Occipital lobe (tissue), 3 donors: ENCODE measurements at places on chromosomes 12 and 14. TPM values are rescaled to one million over a fixed set of nuclear protein-coding genes. Genes with fewer than 3 reads are reported as not detected.

Gene PMEL
- total RNA-seq = not detected

GRCh38 chr12:116646901-116647300 lies 87.7 kb downstream of the MAP1LC3B2 start:
- no peak for DNase-seq

DNA sequence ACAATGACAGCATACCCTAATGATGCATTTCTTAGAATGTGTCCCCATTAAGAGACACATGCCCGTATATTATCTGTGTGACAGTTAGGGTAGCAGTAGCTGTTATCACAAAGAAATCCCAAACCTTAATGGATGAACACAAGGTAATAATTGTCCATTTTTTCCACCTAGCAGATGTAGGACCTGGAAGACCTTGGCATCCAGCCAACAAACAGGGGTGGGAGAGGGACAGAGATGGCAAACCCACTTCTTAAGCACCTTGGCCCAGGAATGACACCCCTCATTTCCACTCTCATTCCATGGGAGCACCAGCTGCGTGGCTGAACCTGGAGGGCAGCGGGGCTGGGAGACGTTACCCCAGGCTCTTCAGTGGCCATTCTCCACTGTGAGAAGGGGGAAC lies 679.0 kb downstream of the AACS start:
- DNase-seq = no peak

DNA sequence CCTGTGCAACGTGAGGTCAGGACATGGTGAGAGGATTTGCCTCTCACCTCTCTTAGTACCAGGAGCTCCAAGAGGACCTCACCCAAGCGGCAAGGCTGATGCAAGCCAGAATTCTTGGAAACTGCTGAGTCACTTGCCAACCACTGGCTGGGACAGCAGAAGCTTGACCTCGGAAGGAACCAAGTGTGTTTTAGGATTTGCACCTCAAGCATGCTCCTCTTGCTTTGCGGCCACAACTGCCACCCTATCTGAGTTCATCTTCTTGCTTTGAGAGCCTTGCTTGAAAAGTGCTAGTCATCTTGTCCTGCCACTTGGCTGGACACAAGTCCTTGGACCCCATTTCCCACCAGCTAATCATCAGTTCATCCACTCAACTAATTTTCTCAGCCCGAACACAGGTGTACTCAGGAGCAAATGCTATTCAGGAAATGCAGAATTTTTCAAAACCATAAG lies 195.8 kb downstream of the SLC25A21 start:
- no peak for DNase-seq

Gene TMEM132C
- 4.8 TPM for total RNA-seq

Gene OTX2
- not detected for total RNA-seq
